ENCODE measurements at places on chromosomes 4 and X.

DNA sequence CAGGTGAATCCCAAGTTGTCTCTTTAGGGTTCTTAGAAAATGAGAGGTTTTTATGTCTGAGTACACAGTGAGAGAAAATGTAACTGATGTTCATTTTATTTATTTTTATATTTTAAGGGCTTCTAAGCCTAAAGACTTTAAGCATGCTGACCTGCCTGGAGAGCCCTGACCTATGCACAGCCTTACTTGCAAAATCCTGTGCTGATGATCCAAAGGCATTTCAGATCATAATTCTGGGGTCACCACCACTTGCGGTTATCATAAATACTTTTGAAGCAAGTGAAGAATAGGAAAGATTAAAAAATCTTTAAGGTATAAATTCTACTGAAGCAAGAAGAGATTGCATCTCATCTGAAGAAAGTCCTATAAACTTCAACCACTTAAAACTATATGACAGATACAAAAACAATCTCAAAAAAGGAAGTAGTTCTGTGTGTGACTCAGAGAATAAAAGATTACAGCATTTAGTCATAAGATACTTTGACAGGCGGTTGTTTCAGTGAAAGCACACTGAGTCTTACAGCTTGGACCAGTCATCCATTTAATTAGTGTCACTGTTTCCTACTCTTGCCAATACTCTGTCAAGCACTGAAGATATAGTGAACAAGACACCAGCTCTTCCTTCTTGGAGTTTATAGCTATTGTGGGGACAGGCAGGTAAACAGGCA lies 245.2 kb upstream of the DIPK2B start:
- no peak for DNase-seq

GRCh38 chrX:71241301-71241700 lies 12.6 kb downstream of the ZMYM3 start:
- no peak for DNase-seq

DNA sequence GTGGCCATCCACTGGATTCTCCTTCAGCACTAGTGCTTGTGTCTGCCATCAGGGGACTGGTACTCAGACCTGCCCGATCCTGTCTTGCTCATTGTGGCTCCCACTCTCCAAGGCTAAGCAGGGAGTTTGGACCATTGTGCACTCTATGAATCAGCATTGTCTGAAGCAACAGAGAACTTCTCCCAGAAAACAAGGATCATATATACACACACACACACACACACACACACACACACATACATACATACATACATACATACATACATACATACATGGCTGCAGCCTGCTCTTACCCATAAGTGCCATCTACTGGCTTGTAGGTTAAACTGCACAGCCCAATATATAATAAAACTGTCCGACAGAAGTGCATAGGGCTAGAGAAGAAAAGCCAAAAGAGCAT lies 345.3 kb upstream of the LCORL start:
- no peak for DNase-seq

DNA sequence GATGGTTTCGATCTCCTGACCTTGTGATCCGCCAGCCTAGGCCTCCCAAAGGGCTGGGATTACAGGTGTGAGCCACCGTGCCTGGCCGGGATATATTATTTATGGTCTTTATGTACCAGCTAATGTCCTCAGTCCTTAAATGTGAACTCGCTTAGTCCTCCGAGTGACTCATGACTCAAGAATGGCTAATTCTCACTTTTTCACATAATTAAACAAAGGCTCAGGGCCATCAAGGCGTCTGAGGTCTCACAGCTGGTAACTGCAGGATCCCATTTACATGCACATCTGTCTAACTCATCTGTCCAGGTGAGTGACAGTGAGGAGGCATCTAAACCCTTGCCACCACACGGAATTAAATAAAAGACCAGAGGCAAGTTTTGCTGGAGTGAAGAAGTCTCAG lies 73.5 kb downstream of the HS3ST1 start:
- no peak for DNase-seq

DNA sequence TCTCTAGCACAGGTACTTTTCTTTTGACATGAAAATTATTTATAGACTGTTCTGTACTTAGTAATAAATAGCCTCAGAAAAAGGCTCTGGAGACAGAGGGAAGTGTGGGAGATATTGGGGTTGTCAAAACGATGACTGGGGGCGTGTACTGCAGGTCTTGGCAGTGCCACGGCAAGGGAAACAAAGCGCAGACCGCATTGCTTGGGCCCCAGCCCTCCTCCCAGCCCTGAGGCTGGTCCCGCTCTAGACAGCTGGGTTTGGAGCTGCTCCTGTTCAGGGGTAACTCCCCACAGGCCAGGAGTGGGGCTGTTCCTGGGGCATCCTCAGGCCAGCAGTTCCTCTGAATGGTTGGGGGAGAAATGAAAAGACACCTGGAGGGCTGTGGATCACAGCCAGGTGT lies 131.7 kb downstream of the RASL11B start:
- no peak for DNase-seq

GRCh38 chr4:160026721-160027120 lies 923.8 kb downstream of the RAPGEF2 start:
- DNase-seq = no peak

DNA sequence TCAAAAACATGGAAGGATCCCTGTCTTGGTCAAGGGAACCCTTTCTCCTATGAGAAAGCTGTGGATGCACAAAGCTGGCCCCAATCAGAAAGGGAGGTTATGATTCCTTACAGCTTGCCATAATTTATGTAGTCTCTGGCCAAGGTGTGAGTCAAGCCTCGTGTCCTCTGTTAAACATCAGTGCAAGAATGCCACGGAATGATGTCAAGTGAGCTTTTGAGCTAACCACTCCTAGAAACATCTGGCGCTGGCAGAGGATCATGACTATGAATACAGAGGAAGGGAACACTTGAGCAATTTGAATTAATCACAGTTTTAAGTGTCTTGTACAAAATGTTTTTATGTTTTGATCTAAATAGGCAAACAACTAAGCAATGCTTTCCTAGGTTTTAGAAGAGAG lies 51.5 kb upstream of the RAP2C start:
- no peak for DNase-seq

DNA sequence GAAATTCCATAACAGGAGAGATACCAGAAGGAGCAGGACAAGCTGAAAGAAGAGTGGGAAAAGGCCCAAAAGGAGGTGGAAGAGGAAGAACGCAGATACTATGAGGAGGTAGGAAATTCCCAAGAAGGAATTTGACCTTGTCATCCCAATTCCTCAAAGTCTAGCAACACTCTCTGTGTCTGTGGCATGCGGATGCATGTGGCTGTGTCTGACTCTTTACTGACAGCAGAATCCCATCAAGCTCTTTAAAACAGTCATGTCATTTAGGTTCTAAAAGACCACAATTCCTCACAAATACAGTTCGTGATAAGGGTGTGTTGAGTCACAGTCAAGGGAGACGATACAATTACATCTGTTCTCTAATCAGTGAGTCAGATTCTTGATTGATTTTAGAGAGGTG lies 68.5 kb downstream of the PHOX2B start:
- no peak for DNase-seq

- no peak for DNase-seq
Measured at GRCh38 chr4:112279025-112279881, 6.5 kb downstream of the TIFA start.

- no peak for DNase-seq
Measured at GRCh38 chr4:154029171-154029570, 240.3 kb upstream of the SFRP2 start.

DNA sequence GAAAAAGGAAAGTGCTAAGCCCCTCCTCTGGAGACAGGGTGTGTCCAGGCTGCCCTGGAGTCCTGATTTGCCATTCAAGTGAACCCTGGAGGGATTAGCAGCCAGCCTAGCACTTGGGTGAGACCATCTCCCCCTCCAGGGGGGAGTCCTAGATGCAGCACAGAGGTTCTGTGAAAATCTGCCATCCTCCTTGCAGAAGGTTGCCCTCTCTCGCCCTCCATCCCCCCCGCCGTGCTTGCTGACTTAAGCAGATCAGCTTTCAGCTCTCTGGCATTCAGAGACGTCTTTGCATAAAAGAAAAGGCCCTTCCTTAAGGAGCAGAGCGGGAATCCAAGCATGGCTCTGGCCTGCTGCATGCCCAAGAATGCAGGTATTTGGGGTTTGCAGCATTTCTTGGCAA lies 102.1 kb upstream of the SCML1 start:
- no peak for DNase-seq

- no peak for DNase-seq
Measured at GRCh38 chrX:154399527-154400368, 1.6 kb downstream of the RPL10 start.

- no peak for DNase-seq
Measured at GRCh38 chr4:139903845-139904244, 238.2 kb downstream of the MGST2 start.

GRCh38 chrX:23936180-23936579 lies 28.4 kb downstream of the CXorf58 start:
- DNase-seq = no peak

- no peak for DNase-seq
Measured at GRCh38 chrX:50747471-50747900, 66.5 kb downstream of the SHROOM4 start.

DNA sequence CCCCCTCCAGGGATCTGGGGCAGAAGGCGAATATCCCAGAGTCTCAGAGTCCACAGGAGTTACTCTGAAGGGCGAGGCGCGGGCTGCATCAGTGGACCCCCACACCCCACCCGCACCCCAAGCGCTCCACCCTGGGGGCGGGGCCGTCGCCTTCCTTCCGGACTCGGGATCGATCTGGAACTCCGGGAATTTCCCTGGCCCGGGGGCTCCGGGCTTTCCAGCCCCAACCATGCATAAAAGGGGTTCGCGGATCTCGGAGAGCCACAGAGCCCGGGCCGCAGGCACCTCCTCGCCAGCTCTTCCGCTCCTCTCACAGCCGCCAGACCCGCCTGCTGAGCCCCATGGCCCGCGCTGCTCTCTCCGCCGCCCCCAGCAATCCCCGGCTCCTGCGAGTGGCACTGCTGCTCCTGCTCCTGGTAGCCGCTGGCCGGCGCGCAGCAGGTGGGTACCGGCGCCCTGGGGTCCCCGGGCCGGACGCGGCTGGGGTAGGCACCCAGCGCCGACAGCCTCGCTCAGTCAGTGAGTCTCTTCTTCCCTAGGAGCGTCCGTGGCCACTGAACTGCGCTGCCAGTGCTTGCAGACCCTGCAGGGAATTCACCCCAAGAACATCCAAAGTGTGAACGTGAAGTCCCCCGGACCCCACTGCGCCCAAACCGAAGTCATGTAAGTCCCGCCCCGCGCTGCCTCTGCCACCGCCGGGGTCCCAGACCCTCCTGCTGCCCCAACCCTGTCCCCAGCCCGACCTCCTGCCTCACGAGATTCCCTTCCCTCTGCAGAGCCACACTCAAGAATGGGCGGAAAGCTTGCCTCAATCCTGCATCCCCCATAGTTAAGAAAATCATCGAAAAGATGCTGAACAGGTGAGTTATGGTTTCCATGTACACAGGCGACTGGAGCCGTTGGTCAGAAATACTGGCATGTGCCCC lies at the start of gene CXCL1:
Gene CXCL1 (plus strand): TSS at position 264 of the 926 bp plus-strand sequence. CDS start 78 bp downstream, at position 342.
- no peak for DNase-seq

GRCh38 chr4:163815776-163816175 lies 321.3 kb downstream of the TMA16 start:
- DNase-seq = no peak

GRCh38 chr4:4260185-4260751 lies 12.2 kb upstream of the TMEM128 start:
- no peak for DNase-seq

- DNase-seq = no peak
Measured at GRCh38 chr4:67459164-67459563, 86.1 kb downstream of the CENPC start.

GRCh38 chrX:7242613-7243012 lies 94.7 kb upstream of the PUDP start:
- no peak for DNase-seq

DNA sequence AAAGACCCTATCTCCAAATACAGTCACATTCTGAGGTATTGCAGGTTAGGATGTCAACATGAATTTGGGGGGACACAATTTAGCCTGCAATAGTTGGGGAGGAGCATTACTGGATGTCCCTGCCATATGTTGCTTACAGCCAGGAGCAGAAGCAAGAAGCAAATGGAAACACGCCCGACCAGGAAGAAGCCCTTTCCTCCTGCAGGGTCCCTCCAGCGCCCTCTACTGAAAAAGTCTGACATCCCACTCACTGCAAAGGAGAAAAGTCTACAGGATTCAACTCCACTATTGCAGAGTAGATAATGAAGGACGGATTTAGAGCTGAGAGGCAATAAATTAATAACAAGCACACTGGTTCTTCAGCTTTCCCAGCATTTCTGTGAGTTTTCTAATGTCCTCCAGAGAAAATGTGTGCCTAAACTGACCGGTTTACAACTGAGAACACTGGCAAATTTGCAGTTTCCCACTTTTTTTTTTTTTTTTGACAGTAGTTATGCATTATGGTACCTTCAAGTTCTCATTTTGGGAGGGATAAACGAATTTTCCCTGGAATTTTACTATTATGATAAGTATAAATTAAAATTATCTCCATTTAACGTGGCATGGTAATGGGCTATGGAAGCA lies 31.7 kb downstream of the COQ2 start:
- peak; percentile 30 for DNase-seq

DNA sequence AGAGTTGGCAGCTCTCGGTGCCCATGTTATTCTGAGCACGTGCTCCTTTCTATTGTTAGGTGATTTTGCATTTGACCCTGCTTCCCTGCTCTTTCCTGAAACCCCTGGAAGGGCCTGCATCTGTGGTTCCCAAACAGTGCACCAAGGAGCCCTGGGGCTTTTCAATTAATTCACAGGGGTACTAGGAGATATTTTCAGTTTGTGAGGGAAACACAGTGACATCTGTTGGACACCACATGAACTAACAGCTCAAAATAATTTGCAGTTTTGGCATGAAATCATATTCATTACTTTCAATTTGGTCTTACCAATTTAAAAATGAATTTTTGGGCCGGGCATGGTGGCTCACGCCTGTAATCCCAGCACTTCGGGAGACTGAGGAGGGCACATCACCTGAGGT lies 156.6 kb downstream of the GATB start:
- DNase-seq = no peak

DNA sequence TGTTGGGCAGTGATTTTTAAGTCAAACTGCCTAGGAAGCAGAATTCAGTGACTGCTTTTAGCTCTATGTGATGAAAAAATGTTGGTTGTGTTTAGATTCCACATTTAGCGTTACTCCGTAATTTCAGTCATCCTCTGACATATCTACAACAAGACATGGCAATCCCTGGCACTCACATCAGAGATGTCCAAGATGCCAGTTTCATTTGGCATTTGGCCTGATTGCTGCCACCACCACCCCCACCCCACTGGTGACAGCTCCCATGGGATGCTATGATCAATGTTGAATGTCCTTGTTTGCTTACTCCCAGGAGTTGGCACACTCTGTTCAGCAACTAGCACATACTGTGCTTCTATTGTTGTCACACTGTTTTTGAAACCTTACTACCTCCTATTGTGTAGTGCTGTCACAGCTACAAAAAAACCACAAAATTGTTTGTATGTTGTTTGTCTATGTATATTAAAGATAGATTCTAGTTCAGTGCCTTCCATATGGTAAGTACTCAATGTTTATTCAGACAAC lies 101.4 kb downstream of the AWAT2 start:
- no peak for DNase-seq

DNA sequence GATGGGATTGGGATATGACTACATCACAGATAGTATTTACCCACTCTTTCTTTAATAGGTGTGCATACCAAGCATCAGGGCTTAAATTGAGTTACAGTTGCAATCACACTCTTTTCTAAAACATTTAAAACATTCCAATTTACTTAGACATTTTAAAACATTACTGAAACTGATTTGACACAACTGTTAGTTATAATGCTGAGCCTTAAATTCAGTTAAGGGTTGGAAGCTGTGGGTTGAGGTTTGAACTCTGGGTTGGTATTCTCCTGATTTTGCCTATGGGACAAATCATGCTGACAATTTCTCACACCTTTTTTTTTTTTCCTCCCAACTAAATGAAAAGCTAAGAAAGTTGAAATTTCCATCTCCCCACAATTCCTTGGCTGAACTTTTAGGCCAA lies 16.3 kb downstream of the SLIT2 start:
- no peak for DNase-seq

- no peak for DNase-seq
Measured at GRCh38 chr4:44237643-44238042, 211.0 kb downstream of the KCTD8 start.

Data from activated CD4-positive, CD25-positive, alpha-beta regulatory T cell (primary cell).